ENCODE measurements at places on chromosomes 12 and 14. TPM values are rescaled to one million over a fixed set of nuclear protein-coding genes. Genes with fewer than 3 reads are reported as not detected.

The C1R gene
- 65.0 TPM for total RNA-seq

The KRT5 gene
- total RNA-seq = 2,541 TPM

The CIDEB gene
- total RNA-seq = 23.0 TPM

The ASCL1 gene
- not detected for total RNA-seq

The RILPL2 gene
- 3.8 TPM for total RNA-seq

The AQP5 gene
- total RNA-seq = 281 TPM

The MGP gene
- 45.4 TPM for total RNA-seq

The ABCD2 gene
- 0.08 TPM for total RNA-seq

The IFT81 gene
- total RNA-seq = 6.8 TPM
